ENCODE measurements at places on chromosomes 4 and X. TPM values are rescaled to one million over a fixed set of nuclear protein-coding genes. Genes with fewer than 3 reads are reported as not detected.

GC gene
- polyA plus RNA-seq, result not detected

DNA sequence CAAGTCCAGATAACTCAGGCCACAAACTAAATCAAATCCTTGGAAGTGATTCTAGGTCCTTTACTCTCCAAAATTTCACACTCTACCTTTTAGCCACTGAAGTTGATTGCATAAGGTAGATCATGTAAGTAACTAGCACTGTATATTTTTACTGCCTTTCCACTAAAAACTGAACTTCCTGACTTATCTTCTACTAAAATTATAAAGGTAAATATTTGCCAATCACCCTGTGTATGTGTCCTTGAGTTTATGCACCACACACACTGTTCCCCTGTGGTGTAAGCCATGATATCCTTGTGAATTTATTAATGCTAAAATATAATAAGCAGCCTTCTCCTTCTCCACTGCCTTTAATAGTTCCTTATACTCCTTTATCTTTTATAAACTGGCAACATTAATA, 25.6 kb downstream of the RPS6KA6 start:
- H3K4me3 ChIP-seq, result no peak overlapping the region
- no peaks in the 10 kb centered on the region for H3K36me3 ChIP-seq
- no peak overlapping the region for H3K27ac ChIP-seq
- H3K4me1 ChIP-seq, result no peaks in the 10 kb centered on the region
- DNase-seq, result no peak

DNA sequence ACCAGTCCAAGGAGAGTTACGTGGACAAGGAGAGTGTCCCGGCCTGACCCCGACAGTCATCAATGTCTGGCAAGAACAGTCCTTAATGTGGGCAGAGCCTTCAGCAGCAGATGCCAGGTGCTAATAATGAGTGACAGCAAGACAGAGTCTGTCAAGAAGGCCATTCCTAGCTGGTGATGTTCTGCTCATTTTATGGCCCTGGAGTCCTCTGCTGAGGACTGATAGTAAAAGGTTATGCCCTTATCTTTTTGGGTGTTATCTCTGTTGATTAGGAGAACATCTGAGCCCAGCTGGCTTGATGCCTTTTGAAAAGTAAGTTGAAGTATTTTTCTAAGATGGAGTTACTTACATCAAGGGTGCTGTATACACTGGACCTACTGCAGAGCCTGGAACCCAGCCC, 67.3 kb downstream of the SLC34A2 start:
- H3K27ac ChIP-seq, result no peak overlapping the region
- no peaks in the 10 kb centered on the region for H3K36me3 ChIP-seq
- no peaks in the 10 kb centered on the region for H3K27me3 ChIP-seq
- H3K4me3 ChIP-seq, result no peak overlapping the region
- DNase-seq, result no peak

DNA sequence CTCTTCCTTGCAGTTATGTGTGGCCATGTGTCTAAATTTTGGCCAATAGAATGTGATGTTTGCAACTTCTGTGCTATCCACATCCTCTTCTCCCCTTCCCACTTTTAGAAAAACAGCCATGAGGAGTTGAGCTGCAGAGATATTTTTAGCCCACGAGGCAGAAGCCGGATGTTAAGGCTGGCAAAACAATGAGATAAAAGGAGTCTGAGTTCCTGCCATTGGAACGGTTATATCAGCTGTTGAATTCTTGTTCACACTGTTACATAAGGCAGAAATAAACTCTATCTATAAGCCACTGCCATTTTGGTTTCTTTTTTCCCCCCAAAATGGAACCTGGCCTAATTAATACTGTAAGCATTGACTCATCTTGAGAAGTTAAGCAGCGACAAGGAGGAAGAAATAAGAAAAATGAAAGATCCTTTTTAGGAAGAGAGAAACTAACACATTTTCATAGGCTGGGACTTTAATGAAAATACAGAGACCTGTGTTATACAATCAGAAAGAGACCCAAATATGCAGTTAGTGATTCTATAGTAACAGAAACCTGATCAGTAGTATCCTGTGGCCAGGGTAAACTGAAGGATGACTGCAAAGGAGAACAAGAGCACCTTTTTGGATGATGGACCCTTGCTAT, 200.5 kb downstream of the INPP4B start:
- H3K4me3 ChIP-seq, result no peak overlapping the region
- no peaks in the 10 kb centered on the region for H3K4me1 ChIP-seq
- H3K36me3 ChIP-seq, result no peaks in the 10 kb centered on the region
- H3K27ac ChIP-seq, result no peak overlapping the region
- no peaks in the 10 kb centered on the region for H3K27me3 ChIP-seq

ERAS gene
- polyA plus RNA-seq, result not detected

DNA sequence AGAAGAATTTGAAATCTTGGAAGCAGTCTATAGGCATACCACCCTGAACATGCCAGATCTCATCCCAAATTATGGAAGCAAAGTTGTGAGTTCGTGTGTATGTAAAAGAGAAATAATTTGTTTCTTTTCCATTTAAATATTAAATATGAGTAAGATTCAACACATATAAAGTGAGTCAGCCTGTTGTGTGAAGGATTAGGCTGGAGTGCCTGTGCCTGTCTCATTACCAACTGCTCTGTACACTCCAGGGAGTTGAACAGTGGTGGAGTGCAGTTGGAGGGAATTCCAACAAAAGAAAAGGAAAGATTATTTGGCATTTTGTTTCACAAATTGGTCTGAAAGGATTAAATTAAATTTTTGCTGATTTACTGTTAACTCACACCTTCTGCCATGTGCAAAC, 435.6 kb downstream of the FAT4 start:
- no peaks in the 10 kb centered on the region for H3K4me1 ChIP-seq
- peak; percentile 11 for DNase-seq
- no peaks in the 10 kb centered on the region for H3K27me3 ChIP-seq
- H3K27ac ChIP-seq, result no peak overlapping the region

TBL1X gene
- 11.5 TPM for polyA plus RNA-seq

MAGEC3 gene
- polyA plus RNA-seq, result not detected

XAGE2 gene
- not detected for polyA plus RNA-seq

- no peak overlapping the region for H3K27ac ChIP-seq
- no peak for DNase-seq
- no peaks in the 10 kb centered on the region for H3K36me3 ChIP-seq
- no peak overlapping the region for H3K4me3 ChIP-seq
Observed at GRCh38 chr4:109263721-109264120, 38.7 kb downstream of the COL25A1 start.

All from IMR-90 (cell line).